ENCODE measurements at places on chromosomes 5 and 9. TPM values are rescaled to one million over a fixed set of nuclear protein-coding genes. Genes with fewer than 3 reads are reported as not detected.
A peak's percentile ranks its signal among the peaks of the same experiment; 100 is the strongest.

The PCDHA9 gene
- not detected for total RNA-seq

The SPATA31C2 gene
- total RNA-seq, result 0.09 TPM

The NR5A1 gene
- not detected for total RNA-seq

- H3K27ac ChIP-seq, result peak overlapping the region; percentile 90
- peaks cover 10% of the 10 kb centered on the region for H3K27me3 ChIP-seq
- peak; percentile 83 for DNase-seq
- H3K4me1 ChIP-seq, result peaks cover 26% of the 10 kb centered on the region
- H3K4me3 ChIP-seq, result peak overlapping the region; percentile 84
These were observed 1.0 kb downstream of the ANKH start for GRCh38 chr5:14870337-14871213.

- H3K27me3 ChIP-seq, result no peaks in the 10 kb centered on the region
- peaks cover 2% of the 10 kb centered on the region for H3K4me1 ChIP-seq
- H3K4me3 ChIP-seq, result no peak overlapping the region
- no peak overlapping the region for H3K27ac ChIP-seq
- no peaks in the 10 kb centered on the region for H3K36me3 ChIP-seq
These were observed 118.5 kb downstream of the INVS start for GRCh38 chr9:100217536-100217935.

GRCh38 chr9:98515506-98516204 lies 193.1 kb downstream of the GABBR2 start:
- H3K4me1 ChIP-seq, result no peaks in the 10 kb centered on the region
- H3K36me3 ChIP-seq, result no peaks in the 10 kb centered on the region
- peaks cover 2% of the 10 kb centered on the region for H3K27me3 ChIP-seq
- DNase-seq, result peak; percentile 21
- H3K27ac ChIP-seq, result no peak overlapping the region

GRCh38 chr5:8720506-8720905 lies 825.4 kb downstream of the SEMA5A start:
- no peak overlapping the region for H3K27ac ChIP-seq
- H3K27me3 ChIP-seq, result no peaks in the 10 kb centered on the region
- DNase-seq, result no peak
- no peak overlapping the region for H3K4me3 ChIP-seq
- no peaks in the 10 kb centered on the region for H3K4me1 ChIP-seq

DNA sequence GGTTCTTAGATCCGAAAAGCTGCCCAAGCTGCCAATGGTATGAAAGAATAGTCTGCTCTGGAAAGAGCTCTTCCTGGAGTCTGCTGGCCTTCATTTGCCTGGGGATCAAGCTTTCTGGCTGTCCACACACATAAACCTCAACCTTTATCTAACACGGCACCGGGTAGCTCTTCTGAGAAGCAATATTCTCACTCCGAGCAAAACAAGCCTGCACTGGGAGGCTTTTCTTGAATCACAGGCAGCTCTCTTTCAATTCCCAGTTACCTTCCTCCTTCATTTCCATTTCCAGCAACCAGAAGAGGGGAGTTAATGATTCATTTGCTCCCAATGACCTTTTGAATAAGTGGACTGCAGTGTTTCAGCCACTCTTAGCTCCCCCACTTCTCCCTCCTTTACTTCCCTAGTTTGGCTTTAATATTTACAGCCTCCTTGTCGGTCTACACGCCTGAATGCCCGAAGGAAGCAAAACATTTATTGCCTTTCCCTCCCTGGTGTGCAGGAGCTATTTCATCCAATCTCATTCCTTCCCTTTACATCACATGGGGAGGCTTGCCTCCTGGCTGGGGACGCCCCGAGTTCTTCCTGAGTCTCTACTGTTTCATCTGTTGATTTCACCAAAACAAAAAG lies 187.1 kb downstream of the ARHGEF28 start:
- no peaks in the 10 kb centered on the region for H3K4me1 ChIP-seq
- H3K27ac ChIP-seq, result no peak overlapping the region
- DNase-seq, result no peak
- H3K4me3 ChIP-seq, result no peak overlapping the region

DNA sequence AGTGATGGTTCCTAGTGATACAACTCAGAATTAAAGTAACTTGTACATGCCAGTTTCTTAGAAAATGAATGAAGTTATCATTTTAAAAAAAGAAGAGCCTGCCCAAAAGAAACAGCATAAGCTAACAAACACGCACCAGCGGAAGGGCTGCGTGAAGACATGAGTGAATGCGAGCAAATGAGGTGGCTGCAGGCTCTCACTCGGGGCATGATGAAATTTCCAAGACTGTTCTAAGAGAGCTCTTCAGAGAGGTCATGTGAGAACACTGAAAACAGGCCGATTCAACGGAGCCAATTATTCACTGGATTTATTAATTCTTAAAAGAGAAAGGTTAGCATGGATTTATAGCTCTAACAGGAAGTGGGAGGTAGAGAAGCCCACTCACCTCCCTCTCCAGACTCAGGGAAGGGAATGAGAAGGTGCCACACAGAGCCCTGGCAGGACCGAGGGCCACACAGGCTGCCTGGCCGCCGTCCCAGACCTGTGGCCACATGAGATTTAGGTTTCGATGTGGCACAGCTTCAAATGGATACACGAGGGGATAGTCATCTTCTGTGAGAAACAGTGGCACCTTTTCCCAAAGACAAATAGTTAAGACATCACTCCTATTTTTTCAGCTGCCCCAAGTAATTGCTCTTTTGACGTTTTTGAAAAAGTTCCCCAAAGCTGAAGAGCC lies 55.5 kb downstream of the HABP4 start:
- H3K36me3 ChIP-seq, result no peaks in the 10 kb centered on the region
- H3K27me3 ChIP-seq, result peaks cover 6% of the 10 kb centered on the region
- no peak overlapping the region for H3K4me3 ChIP-seq

- peaks cover 23% of the 10 kb centered on the region for H3K4me1 ChIP-seq
- H3K36me3 ChIP-seq, result no peaks in the 10 kb centered on the region
These were observed 17.3 kb upstream of the XPA start for GRCh38 chr9:97714435-97714834.

DNA sequence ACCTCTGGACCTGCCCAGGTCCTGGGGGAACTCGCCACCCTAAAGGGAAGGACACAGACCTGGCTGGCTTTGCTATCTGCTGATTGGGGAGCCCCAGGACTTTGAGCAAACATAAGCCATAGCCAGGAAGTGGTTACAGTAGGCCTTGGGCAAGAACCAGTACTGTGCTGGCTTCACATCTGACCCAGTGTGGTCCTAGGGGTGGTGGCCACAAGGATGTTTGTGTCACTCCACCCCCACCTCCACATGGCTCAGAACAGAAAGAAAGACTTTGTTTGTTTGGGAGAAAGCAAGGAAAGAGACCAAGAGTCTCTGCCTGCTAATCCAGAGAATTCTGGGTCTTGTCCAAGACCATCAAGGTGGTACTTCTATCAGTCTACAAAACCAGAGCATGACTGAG lies 334.2 kb downstream of the SPOCK1 start:
- DNase-seq, result no peak
- peaks cover 6% of the 10 kb centered on the region for H3K27me3 ChIP-seq
- H3K4me3 ChIP-seq, result no peak overlapping the region

DNA sequence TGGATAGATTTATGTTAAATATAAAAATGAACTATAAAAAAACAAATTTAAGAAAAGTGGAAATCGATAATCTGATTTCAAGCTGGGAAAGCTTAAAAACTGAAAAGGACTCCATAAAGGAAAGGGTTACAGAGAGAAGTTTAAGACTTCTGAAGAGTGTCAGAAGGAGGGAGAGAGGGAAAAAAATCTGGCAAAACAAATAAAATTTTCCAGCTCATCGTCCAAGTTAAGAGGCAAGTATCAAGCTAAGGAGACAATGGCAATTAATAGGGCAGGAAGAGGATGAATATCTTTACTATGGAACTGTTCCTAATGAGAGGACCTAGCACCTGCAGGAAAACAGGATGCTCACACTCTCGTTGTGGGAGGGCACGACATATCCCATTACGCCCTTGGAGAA lies 20.5 kb upstream of the HEXB start:
- H3K27me3 ChIP-seq, result peaks cover 43% of the 10 kb centered on the region
- no peak overlapping the region for H3K4me3 ChIP-seq
- no peaks in the 10 kb centered on the region for H3K4me1 ChIP-seq
